ENCODE measurements at places on chromosomes 4 and X.
A peak's percentile ranks its signal among the peaks of the same experiment; 100 is the strongest.

DNA sequence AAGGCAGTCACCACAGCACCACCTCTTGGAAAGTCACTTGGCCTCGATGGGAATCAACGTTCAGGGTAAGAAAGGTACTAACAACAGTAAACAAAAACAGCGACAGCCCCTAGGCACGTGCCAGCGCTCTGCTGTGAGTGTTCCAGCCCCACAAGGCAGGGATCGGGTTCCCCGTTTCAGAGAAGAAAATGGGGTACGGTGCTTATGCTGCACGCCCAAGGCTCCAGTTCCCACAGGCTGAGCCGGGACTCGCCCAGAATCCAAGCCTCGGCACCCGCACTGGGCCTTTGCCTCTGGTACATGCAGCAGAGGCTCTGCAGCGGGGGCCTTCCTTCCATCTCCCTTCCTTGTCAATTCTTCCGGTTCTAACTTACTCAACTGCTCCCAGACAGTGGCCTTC, 37.3 kb downstream of the WDR1 start:
- no peak for DNase-seq

DNA sequence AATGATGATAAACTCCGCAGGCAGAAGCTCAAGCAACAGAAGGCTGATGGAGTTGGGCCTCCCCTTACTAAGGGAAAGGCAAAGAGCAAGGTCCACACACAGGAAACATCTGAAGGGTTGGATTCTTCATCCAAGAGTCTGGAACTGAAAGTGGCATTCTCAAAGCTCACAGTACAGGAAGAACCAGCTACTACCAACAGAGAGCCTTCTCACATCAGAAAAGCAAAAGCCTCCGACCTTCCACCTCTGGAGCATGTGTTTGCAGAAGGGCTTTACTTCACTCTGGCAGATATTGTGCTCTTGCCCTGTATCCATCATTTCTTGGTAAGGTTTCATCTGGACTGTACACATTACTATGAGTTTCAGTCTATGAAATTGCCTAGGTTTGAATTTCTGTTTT, 10.6 kb downstream of the GSTCD start:
- no peak for DNase-seq

DNA sequence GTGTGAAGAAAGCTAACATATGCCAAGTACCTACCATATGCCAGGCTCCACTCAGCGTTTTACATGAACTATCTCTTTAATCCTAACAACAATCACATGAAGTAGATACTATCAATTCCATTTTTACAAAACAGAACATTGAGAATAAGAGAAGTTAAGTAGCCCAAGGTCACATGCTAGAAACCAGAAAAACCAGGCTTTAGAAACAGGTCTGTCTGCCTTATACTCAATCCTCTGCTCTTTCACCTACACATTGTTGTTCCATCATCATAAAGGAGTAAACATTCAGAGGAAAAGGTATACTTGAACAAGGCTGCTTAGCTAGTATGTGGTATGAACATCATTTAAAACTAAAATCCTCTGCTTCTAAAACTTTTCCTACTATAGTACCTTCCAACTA, 42.1 kb downstream of the WDFY3 start:
- no peak for DNase-seq

- DNase-seq: no peak
These were observed 28.1 kb downstream of the KLHL8 start for GRCh38 chr4:87192145-87192919.

DNA sequence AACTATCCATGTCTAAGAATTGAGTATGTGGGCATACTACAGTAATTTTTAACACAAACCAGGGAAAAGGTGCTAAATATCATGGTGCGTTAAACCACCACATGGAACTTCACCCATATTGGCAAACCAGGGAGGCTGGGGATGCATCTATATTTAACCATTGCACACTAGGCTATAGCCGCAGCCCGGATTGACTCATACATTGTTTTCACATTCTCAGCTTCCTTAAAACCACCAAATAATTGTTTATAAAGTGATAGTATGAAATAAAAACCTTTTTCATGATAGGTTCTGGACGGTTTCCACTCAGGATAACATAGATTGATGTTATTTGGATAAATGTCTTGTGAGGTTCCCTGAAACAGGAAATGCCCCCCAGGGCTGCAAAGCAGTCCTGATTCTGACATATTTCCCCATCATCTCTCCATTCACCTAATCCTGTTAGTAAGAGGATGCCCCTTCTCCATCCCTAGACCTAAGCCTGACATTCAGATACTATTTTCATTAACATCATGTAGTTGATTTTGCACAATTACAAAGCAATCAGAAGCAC, 7.9 kb downstream of the COL25A1 start:
- no peak for DNase-seq

DNA sequence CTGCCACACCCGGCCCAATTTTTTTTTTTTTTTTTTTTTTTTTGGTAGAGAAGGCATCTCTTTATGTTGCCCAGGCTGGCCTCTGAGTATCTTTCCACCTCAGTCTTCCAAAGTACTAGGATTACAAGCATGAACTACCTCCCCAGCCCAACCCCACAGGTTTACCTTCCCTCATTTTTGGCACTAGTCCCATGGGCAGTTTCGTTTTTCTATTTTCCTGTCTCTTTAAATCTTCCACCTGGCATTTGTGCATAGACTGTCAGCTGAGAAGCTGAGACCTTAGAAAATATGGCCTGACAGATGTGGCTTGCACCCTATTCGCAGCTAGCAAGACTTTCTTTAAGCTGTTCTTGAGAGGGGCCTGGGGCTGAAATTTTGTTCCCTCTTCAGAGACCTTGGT, 27.9 kb downstream of the TNIP2 start:
- no peak for DNase-seq

GRCh38 chr4:56803471-56803870, 18.0 kb downstream of the SPINK2 start:
- DNase-seq: no peak

DNA sequence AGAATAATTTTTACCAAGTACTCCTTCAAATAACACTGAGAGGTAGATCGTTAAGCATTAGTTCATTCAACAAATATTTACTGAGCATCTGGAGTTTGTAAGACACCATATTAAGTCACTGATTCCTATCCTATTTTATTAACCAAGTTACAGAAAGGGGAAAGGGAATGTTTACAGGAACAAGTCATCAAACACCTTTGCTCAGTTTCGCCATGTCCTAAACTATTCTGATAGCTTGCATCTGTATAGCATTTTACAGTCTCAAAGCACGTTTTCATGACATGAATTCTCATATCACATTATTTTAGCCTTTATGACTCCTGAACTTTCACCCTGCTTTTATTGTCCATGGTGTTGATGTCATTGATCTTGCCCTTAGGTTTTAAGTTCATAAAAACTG, 89.2 kb downstream of the AREG start:
- no peak for DNase-seq

DNA sequence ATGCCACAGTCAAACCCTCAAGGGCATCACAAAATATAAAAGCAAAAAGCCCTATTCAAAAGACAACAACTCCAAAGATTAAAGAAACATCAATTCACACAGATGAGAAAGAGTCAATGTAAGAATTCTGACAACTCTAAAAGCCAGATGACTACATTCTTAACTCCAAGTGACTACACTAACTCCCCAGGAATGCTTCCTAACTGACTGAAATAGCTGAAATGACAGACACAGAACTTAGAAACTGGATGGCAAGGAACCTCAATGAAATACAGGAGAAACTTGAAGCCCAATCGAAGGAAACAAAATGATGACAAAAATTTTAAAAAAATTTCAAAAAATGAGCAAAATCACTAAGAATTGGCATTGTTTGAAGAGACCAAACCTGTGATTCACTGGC, 1047.6 kb upstream of the PCDH10 start:
- no peak for DNase-seq

- peak; percentile 27 for DNase-seq
These were observed 161.8 kb downstream of the SH3KBP1 start for GRCh38 chrX:19725641-19726040.

GRCh38 chr4:94290245-94290644, 52.4 kb downstream of the HPGDS start:
- no peak for DNase-seq

GRCh38 chrX:122943918-122944317, 240.2 kb upstream of the GRIA3 start:
- no peak for DNase-seq

DNA sequence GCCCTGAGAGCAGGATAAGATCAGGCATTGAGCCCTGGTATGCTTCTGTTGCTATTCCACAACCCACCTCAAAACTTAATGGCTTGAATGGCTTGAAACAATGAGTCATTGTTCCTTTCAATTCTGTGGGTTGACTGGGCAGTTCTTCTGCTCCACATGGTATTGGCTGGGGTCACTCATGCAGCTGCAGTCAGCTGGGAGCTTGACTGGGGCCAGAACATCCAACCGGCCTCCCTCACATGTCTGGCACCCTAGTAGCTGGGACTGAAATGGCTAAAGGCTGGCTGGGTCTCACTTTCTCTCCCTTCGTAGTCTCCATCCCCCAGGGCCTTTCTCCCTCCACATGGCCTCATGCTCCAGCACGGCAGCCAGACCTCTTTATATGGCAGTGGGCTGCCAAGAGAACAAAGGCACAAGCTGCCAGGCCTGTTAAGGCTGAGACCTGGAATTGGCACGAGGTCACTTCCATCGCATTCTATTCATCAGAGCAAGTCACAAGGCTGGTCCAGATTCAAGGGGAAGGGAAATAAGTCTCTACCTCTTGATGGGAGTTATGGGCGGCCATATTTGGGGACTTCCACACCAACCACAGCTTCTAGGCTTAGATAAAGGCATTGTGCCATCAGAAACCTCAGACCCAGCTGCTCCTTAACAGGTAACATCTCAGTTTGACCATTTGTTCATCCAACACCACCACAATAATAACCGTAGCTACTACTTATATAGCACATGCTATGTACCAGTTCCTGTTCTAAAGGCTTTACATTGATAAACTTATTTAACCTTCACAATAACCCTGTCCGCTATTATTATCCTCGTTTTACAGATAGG, 159.7 kb upstream of the ATP6AP2 start:
- no peak for DNase-seq

GRCh38 chr4:110032603-110033002, 119.9 kb downstream of the EGF start:
- DNase-seq: peak; percentile 66

DNA sequence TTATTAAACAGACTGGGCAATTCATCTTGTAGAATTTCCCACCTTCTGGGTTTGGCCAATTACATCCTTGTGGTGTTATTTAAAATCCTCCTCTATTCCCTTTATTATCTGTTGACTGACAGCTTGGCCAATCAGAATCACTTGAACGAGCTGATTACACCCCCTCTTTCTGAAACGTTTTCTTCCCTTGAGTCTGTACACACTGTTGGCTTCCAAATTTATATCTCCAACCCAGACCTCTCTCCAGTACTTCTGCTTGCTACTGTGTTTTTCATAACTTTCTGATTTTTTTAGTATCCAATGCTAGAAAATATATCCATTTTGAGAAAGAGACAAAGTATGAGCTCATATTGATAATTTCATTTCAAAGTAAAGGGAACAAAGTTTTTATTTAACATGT, 14.8 kb downstream of the CD38 start:
- DNase-seq: no peak

DNA sequence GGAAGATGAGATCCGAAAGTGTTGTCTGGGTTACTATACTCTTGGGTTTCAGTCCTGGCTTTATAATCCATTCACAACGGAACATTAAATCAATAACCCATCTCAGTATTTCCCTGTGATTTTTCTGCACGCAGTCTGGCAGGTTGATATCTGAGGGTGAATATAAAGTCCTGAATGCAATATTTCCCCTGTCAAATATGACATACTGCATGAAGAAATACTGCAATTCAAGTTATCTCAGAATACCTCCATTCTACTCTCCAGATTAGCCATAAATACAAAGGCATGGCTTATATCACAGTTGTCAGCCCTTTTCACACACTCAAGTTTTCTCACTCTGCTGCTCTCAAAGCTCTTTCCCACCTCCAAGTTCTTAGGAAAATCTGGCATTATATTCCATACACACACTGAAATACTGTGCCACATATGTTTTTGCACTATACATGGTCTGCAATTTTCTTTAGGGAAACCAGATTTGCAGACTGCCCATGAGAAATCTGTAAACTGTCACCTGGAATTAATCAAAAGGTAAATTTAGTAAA, 64.7 kb downstream of the WDFY3 start:
- DNase-seq: no peak

DNA sequence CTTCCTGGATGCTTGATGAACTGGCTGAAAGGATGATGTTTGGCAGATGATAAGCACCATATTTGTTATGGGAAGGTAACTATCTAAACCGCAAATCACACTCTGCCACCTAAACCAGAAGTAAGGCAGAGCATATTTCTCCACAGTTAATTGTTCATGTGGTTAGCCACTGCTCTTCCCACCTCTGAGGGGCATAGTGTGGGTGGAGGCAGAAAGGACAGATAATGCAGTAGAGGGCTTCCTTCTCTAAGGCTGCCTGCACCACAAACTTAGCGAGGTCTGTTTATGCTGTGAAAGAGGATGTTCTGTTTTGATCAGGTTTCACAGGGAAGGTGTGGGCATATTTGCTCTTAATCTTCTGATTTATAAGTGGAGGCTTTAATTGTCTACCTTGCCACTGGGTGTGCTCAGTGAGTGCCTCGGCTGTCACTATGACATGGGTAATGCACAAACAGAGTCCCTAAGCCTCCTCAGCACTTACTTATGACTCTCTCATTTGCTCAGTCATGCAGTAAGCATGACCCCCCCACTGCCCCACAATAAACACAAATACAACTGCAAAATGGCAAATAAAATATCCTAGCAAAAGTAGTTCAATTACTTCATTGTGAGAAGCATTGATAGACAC, 401.0 kb downstream of the TMA16 start:
- no peak for DNase-seq

DNA sequence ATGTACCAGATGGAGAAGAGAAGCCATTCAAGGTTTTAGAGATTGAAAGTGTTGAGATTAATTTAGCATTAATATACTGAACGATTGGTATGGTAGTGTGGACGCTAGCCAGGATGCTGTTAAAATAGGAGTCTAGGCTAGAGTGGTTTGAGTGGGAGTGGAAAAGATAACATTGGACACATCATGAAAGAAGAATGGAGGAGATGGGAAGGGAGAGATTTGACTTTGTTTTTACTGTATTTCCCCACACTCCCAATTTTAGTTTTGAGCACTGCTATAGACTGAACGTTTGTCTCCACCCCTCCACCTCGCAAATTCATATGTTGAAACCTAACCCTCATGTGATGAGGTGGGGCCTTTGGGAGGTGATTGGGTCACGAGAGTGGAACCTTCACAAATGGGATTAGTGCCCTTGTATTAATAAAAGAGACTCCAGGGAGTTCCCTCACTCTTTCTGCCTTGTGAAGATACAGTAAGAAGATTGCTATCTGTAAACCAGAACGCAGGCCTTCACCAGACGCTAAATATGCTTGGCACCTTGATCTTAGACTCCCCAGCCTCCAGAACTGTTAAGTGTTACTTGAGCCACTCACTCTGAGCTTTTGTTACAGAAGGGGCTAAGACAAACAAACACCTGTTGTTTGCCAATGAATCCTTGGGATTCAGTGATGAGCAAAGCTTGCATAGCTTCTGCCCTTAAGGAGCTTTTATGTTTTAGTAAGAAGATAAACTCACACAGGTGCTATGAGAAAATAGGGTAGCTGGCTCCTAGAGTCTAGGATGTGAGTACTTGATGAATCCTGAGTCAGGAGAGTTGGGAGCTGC, 25.8 kb downstream of the USP9X start:
- no peak for DNase-seq
